ENCODE measurements at places on chromosomes 13 and 19.

- DNase-seq, result no peak
Observed at GRCh38 chr13:28490061-28490460, 4.9 kb downstream of the FLT1 start.

DNA sequence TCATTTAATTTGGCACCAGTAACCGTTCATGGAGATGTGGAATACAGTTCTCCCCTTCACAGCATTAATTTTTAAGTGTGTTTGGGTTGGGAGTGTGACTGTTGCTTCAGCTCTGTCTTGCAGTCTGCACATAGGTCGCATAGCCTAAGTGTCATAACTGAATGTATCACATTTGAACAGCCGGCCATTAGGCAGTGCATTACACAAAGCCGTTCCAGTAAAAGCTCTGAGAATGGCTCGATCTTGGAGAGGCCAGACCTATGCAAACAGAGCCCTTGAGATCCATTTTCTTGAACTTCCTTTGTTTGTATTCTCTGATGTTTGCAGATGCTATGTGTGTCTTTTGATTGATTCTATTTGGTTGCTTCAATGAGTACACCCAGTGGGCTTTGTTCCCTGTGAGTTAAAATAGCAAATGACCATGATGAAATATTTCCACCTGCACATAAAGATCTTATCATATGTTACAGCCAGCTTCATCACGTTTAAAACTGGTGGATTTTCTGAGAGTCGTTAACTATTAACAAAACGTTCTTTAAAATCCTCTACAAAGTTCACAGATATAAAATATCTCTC, 1104.9 kb upstream of the SLC10A2 start:
- no peak for DNase-seq

- no peak for DNase-seq
Observed at GRCh38 chr19:55070466-55071128, 5.1 kb upstream of the EPS8L1 start.

- no peak for DNase-seq
Observed at GRCh38 chr13:43300865-43301264, 277.5 kb downstream of the DNAJC15 start.

DNA sequence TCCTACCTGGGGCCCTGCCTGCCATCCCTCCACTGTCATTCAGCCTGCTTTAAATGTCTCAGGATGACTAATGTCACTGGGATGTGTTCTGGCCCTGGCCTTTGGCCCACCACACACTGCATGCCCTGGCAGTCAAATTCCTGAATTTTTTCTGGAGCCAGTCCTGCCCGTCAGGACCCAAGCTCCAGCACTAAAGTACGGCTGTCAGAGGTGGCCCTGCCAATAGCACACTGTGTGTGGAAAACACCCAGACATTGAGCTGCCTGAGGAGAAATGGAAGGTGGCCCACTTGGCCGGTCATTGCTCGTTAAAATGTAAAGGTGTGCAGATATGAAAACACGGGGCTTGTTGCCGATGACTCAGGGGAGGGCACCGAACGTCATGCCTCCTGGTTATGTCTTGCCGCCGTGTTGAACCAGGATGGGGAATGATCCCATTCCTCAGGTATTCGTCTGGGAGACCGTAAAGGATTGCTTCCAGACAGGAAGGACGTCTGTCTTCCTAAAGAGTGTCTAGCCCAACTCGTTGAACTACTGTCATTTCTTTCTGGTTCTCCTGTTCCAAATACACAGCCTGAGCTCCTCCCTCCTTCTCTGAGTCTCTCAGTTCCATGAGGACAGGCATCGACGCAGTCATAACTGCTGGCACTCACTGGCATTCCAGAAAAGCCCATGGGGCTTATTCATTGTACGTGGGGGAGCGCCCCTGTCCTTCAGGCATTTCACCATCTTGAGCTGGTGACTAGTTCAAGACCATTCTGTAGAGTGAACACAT, 40.6 kb downstream of the COL4A2 start:
- DNase-seq, result no peak

DNA sequence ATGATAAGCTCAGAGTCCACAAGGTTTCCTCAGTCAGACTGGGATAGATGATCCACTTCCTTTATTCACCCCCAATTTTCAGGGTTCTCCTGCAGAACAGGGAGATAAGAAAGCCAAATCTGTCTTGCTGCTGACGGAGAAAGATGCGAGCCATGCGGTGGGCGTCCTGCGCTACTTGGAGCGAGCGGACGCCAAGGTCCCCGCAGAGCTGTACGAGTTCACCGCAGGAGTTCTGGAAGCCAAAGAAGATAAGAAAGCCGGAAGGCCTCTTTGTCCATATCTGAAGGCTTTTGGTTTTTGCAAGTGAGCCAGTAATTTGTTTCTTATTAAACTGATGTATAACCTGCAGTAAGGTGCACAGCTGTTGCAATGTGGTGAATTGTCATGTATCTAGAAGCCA, 66.7 kb downstream of the SLC7A9 start:
- no peak for DNase-seq

GRCh38 chr19:40507892-40508291, 41.1 kb downstream of the SPTBN4 start:
- no peak for DNase-seq

DNA sequence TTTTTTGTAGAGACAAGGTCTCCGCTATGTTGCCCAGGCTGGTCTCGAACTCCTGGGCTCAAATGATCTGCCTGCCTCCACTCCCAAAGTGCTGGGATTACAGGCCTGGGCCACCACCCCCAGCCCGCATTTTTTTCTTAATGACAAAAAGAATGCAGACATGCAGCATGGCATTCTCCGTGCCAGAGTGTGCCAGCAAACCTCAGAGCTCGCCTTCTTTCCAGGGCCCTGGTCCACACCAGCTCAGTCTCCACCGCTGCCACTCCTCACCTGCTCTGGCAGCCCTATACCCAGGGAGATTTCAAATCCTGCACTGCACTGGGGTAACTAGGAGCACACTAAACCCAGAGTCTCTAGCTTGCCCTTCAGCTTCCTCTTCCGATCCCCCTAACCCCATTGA, 41.7 kb downstream of the ZIC5 start:
- DNase-seq, result no peak

DNA sequence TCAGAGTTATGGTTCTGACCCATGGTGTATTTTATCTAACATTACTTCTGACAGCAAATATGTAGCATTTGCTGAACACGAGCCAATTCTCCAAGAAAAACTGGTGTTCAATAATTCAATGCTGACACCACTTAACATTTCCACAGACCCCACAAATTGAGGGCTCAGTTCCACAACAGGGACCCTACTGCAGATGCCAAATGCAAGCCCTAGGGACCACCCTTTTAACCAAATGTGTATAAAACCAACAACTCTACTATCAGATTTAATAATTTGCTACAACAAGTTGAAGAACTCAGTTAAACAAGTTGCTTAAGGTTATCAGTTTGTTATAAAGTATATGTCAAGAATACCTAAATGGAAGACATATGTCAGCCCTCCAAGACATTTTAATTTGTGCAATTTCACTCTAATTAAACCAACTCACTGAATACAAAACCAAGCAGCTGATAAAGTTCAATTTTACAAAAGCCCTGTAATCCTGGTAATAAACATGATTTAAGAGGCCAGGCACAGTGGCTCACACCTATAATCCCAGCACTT, 6.7 kb downstream of the ZNF44 start:
- no peak for DNase-seq

DNA sequence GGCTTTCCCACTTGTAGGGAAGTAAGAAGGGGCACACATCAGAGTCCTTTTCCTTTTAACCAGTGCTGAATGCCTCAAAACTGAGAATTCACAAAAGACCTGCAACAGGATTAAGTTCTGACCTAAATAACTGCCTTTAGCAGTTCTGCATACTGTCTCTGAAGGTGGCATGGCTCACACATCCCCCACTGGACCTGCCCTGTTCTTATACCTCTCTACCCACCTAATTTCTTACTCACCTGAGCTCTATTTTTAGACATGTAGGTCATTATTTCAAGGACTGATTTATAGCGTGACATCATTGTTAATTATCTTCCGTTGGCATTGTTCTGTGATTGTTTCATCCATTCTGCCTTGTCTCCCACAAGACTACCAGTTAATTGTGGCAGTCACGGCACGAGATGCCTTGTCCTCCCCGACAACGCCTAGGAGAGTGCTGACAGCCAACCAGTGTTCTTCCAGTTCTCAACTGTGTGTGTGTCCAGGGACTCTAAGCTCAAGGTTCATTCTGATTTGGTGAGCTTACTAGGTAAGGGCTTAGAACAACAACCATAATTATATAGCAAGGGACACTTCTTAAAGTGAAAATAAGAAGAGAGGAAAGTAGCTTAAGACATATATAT, 27.1 kb upstream of the UBL3 start:
- DNase-seq, result no peak

DNA sequence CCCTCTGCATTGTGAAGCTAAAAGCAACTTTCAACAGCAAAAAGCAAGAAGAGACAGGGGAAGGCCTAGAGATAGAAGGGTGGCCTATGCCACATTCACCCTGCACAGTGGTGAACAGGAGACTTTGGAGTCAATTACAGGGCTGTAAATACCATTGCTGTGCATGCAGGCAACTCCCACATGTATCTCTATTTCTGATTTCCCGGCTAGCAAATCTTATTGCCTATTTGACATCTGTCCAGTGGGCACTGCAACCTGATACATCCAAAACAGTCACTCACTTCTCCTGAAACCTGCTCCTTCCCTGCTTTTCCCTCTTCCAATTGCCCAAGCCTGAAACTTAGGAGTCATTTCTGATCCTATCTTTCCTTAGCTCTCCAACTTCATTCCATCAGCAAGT, 13.4 kb downstream of the RUBCNL start:
- DNase-seq, result no peak

- peak; percentile 49 for DNase-seq
Observed at GRCh38 chr19:49590971-49591730, at the start of gene PRR12. PRR12 (plus strand) TSS chr19:49591182; CDS start chr19:49591655, 473 bp downstream.

- DNase-seq, result no peak
Observed at GRCh38 chr19:17183858-17184321, 31.3 kb upstream of the USE1 start.
